ENCODE measurements at places on chromosomes 6 and 20.

- no peak for DNase-seq
Observed at GRCh38 chr6:122408702-122409458, 9.4 kb downstream of the HSF2 start.

DNA sequence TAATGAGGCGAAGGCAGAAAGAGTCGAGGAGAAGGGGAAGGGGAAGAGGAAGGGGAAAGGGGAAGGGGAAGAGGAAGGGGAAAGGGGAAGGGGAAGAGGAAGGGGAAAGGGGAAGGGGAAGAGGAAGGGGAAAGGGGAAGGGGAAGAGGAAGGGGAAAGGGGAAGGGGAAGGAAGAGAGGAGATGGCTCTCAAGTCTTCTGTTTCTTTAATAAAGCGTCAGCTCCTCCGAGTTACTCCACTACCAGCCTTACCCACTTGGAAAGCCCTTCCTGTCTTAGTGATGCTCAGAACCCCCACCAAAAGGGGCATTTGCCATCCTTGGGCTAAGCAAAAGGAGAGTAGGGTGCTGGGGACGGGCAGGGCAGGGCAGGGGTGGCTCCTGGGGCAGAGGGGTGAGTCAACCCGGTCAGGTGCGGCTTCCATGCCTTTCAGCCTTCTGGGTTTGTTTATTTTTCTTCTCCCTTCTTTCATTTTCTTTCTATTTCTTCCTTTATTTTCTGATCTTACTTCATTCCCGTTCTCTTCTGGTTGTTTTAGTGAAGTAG lies 476 bp upstream of the CLIC5 start:
- no peak for DNase-seq

- DNase-seq = no peak
Observed at GRCh38 chr6:127107916-127108315, 10.6 kb upstream of the RSPO3 start.

DNA sequence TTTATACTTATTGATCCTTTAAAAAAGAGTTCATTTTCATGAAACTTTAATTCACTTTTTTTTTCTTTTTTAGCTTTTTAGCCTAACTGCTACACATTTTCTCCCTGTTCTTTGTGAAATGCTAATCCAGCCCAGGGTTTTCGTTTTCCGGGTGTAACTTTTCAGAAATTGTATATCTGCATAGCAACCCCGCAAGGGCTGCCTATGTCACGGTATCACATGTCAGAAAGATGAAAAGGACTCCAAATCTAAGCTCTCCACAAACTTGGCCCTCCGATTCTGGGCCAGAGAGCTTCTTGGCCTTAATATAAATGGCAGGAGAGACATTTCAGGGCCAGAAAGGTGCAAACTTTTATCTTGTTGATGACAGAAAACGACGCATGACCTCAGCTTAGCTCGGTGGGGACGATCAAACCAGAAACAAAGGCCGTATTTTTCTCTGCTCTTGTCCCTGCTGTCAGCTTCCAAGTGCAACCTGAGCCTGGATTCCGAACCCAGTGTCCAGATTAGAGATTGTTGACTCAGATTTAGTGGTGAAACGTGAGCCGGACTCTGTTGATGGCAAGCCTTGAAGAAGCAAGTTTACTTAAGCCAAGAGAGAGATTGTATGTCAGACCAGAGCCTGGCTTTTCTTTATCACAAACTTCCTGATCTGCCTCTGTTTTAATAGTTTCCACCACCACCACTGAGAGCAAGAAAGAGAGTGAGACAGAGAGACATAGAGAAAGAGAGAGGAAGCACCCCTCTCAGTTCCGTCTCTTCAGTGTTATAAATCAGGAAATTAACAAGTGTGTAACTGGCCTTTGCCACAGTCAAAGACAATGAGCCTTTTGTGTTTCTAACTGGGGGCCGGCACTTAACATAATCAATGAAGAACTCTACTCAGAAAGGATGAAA lies 157.8 kb downstream of the SCML4 start:
- no peak for DNase-seq

- DNase-seq = no peak
Observed at GRCh38 chr6:100488244-100488643, 23.5 kb upstream of the SIM1 start.

DNA sequence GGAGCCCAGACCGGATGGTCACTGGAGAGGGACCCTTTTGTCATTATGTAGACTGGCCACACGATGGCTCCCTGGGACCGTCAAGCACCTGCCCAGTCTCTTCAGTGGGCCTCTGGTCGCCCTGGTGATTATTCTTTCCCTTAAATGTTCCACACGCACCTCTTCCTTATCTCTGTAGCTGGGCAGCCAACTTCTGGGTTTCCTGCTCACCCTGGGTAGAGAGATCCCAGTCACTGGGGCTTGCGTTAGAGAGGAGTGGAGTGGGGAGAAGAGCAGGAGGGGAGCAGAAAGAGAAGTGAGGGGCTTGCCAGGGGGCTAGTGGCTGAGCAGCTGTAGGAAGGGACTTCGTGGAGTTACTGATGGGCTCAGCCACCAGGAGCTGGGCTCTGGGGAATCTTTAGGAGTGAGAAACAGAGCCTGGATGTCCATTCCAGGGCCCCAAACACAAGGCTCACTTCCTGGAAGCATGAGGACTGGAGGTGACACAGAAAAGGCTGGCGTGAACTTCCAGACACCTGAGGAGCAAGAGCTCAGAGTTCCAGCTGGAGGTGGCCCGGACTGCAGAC lies 150.1 kb downstream of the DHX35 start:
- no peak for DNase-seq

- DNase-seq = no peak
Observed at GRCh38 chr20:17884307-17885003, 84.1 kb downstream of the SNX5 start.

- DNase-seq = no peak
Observed at GRCh38 chr6:113978084-113978675, 7.2 kb upstream of the HDAC2 start.

- no peak for DNase-seq
Observed at GRCh38 chr20:61931476-61932198, 134.0 kb downstream of the TAF4 start.

- DNase-seq = no peak
Observed at GRCh38 chr6:136506124-136506799, 44.0 kb downstream of the MAP7 start.

GRCh38 chr6:7073082-7073820 lies 34.5 kb upstream of the RREB1 start:
- DNase-seq = no peak

GRCh38 chr6:14178083-14178445 lies 60.5 kb downstream of the CD83 start:
- no peak for DNase-seq

DNA sequence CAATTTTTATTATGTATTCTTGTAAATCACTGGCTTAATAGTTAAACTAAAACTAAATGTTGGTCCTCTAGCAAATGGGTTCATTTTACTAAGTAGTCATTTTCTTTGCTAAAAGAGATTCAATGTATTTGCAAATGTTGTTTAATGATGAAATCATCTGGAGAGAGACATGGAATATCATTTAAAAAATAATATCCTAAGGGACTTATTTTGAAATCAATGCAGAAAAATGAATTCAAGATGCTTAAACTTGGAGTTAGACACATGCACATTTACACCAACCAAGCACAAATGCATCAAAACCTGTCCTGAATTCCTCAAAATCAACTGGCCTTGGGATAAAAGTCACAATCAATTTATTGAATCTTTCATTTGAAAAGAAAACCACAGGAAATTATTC lies 165.0 kb upstream of the RNF217 start:
- DNase-seq = no peak

Measured in activated CD4-positive, alpha-beta T cell treated with anti-CD3 and anti-CD28 coated beads for 24 hours (primary cell).